ENCODE measurements at places on chromosomes 3 and 15.

DNA sequence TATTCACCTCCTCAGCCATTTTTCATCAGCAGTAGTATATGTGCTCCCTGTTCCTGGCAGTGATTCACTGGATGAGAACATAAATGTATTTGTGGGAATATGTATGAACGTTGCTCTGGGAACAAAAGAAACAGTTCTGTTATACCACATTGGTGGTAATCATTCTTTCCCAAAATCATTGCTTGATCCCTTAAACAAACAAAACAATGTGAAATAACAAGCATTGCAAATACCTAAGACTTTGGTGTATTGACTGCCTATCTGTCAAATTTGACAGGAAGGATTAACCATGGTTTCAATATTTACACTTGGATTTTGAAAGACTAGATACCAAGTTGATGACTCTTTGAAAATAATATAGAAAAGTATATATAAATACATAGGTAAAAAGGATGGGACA lies 284.1 kb downstream of the FHIT start:
- DNase-seq = no peak

GRCh38 chr3:163218336-163218735 lies 1721.7 kb downstream of the OTOL1 start:
- DNase-seq = no peak

DNA sequence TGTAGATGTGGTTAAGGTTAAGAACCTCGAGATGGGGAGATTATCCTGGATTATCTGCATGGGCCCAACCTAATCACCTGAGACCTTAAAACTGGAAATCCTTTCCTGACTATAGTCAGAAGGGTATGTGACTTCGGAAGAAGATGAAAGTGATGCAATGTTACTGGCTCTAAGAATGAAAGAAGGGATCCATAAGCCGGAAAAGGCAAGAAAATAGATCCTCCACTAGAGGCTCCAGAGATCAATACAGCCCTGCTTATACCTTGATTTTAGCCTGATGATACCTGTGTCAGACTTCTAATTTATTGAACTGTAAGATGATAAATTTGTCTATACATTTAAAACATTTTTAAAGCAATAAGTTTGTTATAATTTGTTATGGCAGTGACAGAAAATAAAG lies 21.5 kb upstream of the GASK1A start:
- no peak for DNase-seq

DNA sequence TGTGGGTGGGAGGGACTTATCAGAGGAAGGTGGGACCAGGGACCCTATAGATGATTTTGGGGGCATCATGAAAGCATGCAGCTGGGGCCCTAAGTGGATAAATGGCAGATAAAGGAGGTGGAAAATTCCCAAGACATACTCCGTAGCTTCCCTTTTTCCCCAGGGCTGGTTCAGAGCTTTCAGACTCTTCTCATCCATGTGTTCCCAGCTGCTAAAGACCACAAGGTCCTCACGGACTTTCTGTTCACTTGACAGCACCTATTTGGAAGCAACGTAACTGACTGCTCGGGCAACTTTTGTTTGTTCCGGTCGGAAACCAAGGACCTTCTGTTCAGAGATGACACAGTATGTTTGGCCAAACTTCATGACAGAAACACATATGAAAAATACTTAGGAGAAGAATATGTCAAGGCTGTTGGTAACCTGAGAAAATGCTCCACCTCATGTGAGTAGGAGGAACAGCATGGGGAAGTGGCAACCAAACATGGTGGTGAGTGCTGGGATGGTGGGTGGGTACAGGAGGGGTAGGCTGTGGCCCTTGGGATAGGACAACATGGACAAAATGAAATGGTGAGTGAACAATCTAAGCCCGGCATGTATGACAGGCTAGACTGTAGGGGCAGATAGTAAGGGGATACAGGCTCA lies 28.7 kb upstream of the SRPRB start:
- no peak for DNase-seq

- DNase-seq = no peak
Measured at GRCh38 chr3:14366248-14366647, 36.2 kb upstream of the SLC6A6 start.

GRCh38 chr3:82461049-82461889 lies 699.8 kb upstream of the GBE1 start:
- DNase-seq = no peak

DNA sequence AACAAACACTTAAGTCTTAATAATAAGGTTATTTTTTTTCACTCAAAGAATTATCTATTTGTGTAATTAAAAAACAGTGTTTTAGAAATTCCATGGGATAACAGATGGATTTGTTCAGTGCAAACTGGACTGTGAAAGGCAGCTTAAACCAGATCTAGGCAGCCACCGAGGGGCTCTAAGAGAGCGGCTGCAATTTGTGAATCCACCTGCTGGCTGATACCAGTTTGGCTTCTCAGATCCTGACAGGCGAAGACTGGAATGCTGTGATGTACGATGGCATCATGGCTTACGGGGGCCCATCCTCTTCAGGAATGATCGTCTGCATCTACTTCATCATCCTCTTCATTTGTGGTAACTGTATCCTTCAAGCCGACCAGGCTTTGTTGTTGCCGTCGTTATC lies 119.6 kb downstream of the CHDH start:
- no peak for DNase-seq

DNA sequence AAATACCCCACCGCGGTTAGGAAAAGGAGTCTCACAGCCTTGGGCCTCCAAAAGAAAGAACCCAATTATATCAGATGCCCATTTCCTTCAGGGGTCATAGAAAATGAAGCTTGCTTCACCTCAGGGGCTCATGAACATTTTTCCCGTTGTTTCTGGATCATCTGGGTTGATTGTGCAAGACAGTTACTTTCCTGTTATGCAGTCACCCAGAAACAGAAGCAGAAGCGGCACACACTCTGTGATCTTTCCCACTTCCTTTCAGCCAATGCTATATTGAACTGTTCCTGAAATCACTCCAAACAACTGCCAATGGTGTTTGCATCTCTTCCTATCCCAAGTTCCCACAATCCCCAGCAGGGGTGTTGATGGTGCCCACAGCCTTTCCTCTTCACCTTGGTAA lies 295.6 kb upstream of the RASGRP1 start:
- DNase-seq = no peak

DNA sequence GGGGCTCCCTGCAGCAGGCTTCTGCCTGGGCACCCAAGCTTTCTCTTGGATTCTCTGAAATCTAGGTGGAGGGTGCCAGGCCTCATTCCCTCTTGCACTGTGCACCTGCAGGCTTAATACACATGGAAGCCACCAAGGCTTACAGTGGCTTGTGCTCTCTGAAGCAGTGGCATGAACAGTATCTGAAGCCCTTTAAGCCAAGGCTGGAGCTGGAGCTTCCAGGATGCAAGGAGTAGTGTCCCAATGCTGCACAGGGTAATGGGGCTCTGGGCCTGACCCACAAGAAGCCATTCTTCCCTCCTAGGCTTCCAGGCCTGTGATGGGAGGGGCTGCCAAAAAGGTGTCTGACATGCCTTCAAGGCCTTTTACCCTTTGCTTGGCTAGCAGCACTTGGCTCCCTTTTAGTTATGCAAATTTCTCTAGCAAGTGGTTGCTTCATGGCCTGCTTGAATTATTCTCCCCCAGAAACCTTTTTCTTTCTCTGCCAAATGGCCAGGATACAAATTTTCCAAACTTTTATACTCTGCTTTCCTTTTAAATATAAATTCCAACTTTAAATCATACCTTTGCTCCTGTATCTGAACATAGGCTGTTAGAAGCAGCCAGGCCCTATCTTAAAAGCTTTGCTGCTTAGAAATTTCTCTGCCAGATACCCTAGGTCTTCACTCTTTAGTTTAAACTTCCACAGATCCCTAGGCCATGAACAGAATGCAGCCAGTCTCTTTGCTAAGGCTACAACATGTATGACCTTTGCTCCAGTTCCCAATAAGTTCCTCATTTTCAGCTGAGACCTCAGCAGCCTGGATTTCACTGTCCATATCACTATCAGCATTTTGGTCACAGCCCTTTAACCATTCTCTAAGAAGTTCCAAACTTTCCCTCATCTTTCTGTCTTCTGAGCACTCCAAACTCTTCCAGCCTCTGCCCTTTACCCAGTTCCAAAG lies 201.1 kb upstream of the LRRFIP2 start:
- no peak for DNase-seq

DNA sequence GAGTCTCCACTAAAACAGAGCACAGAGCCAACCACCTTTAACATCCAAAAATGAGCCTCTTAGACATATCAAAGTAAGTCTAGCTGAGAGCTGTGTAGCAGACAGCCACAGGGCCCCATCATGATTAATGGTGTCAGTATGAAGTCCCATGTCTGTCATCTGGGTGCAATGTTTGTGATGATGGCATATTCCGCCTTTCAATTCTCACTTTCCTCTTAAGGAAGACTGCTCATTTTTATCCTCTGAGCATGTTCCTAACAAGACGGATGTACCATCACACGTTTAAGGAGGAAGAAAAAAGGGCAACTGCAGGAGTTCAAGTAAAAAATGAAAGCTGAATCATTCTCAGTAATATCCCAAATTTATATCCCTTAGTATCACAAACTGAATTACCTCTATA lies 85.8 kb upstream of the KCNMB2 start:
- DNase-seq = no peak

- peak; percentile 70 for DNase-seq
Measured at GRCh38 chr3:197749315-197749600, 425 bp upstream of the FYTTD1 start.

GRCh38 chr15:65335278-65336055 lies 31.0 kb downstream of the RNU5B-1 start:
- DNase-seq = no peak

All from stimulated activated naive B cell treated with anti-CD40 and anti-IgM and Interleukin-4, amounts not matched to agents 10 μg/mL and 1 μg/mL and 100 μg/mL, for 72 hours (primary cell).